ENCODE measurements at places on chromosomes 7 and 10. TPM values are rescaled to one million over a fixed set of nuclear protein-coding genes. Genes with fewer than 3 reads are reported as not detected.

Gene NPY4R2
- 0.41 TPM for total RNA-seq

Gene SLC26A4
- not detected for total RNA-seq

Gene DENND2A
- total RNA-seq: 0.95 TPM

Gene ATOH7
- 0.54 TPM for total RNA-seq

Gene BLNK
- total RNA-seq: 0.30 TPM

Gene PAX2
- total RNA-seq: 0.30 TPM
